NCI-H2081 treated with DMSO at 0.1 percent for 48 hours (cell line): ENCODE measurements at places on chromosomes 16 and 17.

- no peak for DNase-seq
These were observed 18.6 kb downstream of the CREBBP start for GRCh38 chr16:3861808-3862451.

DNA sequence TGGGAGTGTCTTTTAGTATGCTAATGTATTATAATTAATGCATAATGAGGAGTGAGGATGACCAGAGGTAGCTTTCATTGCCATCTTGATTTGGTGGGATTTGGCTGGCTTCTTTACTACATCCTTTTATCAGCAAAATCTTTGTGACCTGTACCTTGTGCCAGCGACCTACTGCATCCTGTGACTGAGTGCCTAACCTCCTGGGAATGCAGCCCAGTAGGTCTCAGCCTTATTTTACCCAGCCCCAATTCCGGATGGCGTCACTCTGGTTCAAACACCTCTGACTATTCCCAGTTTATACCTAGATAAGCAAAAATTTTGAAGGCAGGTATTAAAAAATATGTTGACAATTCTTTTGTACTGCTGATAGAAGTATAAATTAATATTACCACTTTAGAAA is 10.5 kb upstream of the BLMH start:
- no peak for DNase-seq

DNA sequence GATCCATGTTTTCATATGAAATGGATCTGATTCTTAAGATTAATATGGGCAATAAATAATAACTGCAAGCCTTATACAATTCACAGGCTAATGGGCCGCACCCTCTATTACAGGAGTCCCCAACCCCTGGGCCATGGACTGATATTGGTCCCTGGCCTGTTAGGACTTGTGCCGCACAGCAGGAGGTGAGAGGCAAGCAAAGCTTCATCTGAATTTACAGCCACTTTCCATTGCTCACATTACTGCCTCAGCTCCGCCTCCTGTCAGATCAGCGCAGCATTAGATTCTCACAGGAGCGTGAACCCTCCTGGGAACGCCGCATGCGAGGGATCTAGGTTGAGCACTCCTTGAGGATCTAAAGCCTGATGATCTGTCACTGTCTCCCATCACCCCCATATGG is 26.8 kb downstream of the METTL16 start:
- no peak for DNase-seq

- no peak for DNase-seq
These were observed 26.5 kb upstream of the XYLT2 start for GRCh38 chr17:50319306-50320004.

DNA sequence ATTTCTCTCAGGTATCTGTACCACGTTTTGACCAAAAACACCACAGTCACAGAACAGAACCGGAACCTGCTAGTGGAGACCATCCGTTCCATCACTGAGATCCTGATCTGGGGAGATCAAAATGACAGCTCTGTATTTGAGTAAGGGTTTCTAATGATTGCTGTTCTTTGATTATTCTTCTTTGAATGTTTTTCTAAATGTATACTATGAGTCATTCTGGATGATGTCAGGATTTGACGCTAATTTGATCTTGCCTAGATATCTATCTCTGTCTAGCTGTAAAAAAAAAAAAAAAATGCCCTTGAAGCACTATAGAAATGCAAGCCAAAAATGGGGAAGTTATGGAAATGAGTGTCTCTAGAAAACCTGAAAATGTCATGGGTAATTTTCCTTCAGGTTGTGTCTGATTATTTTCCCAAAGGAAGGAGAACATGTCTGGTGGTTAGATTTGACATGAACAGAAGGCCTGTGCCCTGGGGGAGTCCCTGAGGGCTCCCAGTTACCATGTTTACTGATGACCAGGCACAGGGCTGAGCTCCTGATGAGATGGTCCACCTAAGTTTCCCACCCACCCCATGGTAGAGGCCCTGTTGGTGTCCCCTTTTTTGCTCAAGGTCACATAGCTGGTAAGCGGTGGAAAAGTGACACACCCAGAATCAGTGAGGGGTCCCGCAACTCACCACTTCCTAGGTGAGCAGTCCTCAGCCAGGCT is 13.6 kb downstream of the CLEC16A start:
- DNase-seq: no peak

- no peak for DNase-seq
These were observed 11.5 kb upstream of the CLEC18C start for GRCh38 chr16:70162041-70162451.

DNA sequence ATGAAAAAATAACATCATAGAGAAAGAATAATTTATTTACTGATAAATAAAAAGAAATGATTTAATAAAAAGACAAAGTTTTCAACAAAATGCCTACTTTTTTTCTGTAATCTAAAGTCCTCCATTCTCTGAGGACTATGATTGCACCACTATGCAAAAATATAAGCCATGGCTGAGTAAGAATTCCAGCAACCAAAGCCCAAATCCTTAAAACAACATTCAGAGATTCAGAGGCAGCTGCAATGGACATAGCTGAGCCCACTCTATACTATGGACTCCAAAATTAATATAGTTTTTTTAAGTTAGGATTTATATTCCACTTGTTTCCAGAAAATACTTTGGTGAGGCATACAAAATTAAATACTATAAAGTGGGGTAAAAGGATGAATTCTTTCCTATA is 169.5 kb upstream of the C17orf78 start:
- no peak for DNase-seq

GRCh38 chr16:75983296-75983695 is 257.0 kb upstream of the CPHXL start:
- no peak for DNase-seq

DNA sequence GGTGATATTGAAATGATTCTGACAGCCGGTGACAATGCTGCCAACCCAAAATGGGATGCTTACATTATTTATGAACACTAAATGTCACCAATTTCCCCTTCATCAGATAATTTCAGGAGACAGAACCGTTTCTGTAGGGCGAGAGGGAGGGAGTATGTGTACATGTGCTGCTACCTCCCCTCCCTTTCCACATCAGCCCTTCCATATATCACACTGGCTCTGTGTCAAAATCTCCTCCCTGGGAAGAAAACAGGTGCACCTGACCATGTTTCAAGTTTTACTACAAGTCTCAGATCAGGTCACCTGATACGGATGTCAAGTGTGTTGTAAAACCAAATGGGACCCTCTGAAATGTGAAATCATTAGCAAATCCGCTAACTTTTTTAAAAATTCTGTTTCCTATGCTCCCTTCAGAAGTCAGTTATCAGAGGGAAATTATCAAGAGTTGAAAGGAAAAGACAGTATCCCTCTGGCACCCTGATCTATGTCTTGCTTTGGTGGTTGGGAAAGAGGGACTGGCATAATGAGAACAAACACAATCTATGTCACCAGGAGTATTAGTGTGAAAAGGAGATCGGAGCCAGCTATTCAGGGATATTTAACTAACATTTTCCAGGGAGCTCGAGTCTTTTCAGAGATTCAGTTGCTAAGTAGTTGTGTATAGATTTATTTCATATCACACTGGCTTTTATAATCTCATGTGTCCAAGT is 1002.3 kb upstream of the CDH8 start:
- DNase-seq: no peak

DNA sequence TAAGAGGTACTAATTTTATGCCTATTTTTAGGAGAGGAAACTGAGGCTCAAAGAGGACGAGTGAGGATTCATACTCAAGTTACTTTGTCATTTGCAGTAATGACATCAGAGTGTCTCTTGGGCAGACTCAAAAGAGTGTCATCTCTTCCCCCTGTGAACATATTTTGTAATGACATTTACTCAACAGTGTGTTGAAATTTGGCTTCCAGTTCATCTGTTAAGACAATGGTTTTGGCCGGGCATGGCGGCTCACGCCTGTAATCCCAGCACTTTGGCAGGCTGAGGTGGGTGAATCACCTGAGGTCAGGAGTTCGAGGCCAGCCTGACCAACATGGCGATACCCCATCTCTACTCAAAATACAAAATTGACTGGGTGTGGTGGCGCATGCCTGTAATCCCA is 28.9 kb downstream of the WFDC1 start:
- DNase-seq: no peak
